Fibroblast of skin of right biceps (primary cell): ENCODE measurements at places on chromosomes 3 and 15.

DNA sequence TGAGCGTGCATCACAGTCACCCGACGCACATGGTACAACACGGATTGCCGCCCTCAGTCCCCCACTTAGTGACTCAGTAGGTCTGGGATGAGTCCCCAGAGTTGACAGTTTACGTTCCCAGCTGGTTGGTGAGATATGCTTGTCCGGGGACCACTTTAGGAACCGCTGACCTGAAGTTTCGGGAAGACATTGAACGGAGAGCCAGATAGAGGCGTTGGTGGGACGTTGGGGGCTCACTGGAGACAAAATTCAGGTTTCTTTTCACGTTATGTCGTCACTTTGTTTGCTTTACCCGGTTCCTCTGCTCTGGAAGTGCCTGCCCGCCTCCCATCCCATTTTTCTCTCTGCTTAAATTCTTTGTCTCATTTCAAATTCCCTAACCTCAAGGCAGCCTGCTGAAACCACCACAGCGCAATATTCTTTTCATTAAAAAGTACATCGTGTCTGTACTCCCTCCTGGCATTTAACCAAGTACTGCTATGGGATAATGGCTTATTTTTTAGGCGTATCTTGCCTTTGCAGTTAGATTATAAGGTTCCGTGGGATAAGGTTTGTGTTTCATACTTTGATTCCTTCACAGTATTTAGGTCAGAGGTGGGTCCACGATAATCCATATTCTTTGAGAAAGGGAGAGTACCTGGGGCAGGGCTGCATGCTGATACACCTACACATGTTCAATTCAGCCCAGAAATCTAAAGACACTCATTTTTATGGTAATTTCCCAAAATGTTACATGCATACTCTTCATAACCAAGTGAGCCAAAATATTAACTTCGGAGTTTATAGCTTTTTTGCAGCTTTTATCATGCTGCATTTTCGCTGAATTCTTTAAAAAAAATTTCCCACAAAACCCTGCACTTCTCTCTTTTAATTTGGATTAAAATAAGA is 921 bp downstream of the LMLN start:
- peak; percentile 60 for DNase-seq

DNA sequence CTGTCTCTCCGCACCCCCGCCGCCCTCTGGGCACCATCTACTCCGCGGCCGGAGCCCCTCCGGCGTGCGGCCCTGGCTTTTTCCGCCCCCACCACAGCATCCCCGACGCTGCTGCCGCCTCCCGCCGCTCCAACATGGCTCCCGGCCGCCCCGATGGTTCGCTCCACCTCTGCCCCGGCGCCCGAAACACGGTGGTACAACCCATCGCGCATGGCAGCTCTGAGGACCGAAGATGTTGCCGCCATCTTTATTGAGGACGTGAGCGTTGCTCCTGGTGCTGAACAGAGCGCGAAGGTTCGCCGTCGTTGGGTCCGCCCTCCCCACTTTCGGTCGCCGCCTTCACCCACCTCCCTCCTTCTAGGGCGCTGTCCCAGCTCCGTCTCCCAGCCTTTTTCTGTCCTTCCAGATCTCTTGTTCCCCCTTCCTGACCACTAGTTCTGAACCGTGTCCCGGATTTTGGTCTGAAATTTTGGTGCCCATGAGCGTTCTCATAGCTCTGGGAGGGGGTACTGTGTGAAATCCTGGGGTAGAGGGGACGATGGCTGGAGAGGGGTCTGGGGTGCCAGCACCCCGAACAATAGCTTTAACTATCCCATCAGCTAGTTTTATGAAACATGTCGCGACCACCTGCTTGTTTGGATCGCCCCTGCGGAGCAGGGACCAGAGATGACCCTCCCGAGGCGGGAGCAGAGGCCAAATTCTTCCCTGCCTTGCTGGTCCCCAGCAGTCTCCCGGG is at the start of gene CELSR3:
Gene CELSR3, minus strand, starts transcription at position 134 of the 736 bp plus-strand sequence. CDS start 252 bp downstream, outside the sequence.
- DNase-seq, result peak; percentile 86

DNA sequence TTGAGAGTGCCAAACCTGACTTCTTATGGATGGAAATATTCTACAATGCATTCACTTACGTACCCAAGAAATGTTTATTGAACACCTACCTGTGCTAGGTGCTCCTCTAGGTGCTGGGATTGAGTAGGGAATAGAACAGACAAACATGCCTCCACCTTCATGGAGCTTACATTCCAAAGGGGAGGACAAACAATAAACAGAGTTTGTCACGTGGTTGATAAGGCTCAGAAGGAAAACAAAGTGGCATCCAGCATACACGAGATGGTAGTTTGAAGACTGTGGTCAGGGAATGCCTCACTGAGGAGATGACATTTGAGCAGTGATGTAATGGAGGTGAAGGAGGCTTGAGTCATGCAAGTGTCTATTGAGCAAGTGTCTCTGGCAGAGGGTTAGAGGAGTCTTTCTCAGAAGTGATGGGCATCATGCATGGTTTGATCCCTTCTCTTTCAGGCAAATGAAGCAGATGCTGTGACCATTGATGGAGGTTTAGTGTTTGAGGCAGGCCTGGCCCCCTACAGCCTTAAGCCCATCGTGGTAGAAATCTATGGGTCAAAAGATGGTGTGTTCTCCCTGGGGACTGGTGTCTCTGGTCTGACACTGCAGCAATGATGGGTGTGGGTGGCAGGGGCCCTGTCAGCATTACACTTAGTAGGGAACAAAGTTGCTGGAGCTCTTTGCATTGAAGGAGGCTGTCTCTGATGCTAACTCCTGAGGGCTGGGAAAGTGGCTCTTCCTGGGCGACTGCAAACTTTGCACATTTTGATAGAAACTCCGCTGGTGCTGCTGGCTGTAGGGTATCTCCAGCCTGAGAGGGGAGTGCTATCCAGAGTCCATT is 29.7 kb upstream of the TOPBP1 start:
- no peak for DNase-seq

DNA sequence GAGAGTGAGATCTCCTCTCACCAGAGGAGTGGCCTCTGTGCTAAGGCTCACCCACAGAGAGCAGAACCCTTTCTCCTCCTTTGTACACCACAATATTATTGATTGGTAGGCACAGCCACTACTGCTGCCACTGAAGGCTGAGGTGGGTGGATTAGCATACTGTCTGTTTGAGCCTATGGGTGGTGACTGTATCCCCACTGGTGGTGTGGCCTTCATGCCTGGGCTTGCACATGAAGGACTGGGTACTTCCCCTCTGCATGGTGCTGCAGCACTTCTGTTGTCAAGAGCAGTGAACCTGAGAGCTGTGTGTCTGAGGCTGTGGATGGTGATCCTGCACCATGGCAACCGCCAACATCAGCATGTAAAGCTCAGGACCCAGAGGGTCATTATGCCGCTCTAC is 35.7 kb upstream of the NECTIN3 start:
- no peak for DNase-seq

- no peak for DNase-seq
Observed at GRCh38 chr3:149247929-149248691, 26.5 kb upstream of the CP start.

DNA sequence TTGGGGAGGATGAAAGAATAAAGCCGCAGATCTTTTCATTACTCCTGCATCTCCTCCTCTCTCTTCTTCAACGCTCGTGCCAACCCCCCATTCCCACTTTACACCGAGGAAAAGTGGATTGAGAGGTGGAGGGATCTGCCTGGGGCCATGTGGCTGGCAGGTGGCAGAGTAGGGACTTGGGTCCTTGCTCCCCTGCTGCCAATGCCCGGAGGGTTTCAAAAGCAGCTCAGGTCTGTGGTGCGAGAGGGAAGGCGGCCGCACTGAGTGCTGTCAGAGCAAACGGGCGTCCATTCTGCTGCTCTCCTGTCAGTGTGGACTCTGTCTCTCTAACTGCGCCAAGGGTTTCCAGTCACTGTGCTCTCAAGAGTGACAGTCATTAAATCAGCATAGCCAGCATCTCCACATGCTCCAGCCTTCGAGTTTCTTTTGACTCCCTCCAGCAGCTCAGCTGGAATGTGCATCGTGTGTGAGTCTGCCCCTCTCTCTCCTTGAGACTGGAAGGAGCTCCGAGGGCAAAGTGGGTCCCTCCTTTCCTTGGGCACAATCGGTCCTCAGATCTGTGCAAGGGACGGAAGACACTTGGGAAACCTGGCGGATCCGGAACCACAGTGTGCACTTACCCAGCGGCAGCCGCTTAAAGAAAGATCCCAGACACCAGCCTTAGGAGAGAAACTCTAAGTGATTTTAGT is 68.6 kb downstream of the VGLL4 start:
- DNase-seq, result no peak

- no peak for DNase-seq
Observed at GRCh38 chr3:146865175-146865755, 260.1 kb upstream of the PLSCR5 start.

DNA sequence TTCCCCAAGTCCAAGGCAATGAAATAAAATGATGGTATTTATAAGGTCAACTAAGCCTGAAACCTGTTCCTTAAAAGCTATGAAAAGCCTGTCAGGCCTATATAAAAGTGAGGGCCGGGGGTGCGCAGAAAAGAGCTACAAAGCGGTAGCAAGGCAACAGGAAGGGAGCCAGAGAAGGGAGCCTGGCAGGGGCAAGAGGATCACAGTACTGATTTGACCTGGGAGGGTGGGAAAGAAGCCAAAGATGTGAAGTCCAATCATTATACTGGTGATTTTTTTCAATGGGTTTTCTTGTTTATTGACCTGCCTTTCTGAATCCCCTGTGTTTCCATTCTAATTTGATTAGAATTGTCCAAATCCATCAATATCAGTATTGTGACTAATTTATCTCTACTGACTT is 64.3 kb upstream of the STT3B start:
- DNase-seq, result no peak
